ENCODE measurements at places on chromosomes 4 and X. TPM values are rescaled to one million over a fixed set of nuclear protein-coding genes. Genes with fewer than 3 reads are reported as not detected.

DNA sequence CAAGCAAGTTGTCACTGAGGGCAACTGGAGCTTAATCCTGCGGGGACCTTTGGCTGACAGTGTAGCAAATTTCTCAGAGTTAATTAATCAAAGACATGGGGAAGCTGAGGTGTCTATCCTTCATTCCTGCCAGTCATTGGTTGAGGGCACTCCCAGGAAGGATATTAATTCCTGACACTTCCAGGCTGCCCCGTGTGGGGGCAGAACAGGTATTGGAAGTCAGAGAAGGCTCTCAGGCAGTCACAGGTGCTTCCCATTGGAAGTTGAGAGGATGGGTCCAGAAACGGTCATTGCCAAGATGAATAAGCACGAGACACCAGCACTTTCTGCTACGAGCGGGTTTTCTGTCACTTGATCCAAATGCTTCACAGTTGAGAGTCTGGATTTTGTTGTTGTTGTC, 29.1 kb upstream of the CD38 start:
- DNase-seq, result no peak

Gene SMIM9
- not detected for total RNA-seq

GRCh38 chrX:48719958-48720357, 23.4 kb downstream of the SUV39H1 start:
- no peak for DNase-seq

GRCh38 chr4:48109413-48110263, 24.4 kb downstream of the TXK start:
- DNase-seq, result peak; percentile 47

DNA sequence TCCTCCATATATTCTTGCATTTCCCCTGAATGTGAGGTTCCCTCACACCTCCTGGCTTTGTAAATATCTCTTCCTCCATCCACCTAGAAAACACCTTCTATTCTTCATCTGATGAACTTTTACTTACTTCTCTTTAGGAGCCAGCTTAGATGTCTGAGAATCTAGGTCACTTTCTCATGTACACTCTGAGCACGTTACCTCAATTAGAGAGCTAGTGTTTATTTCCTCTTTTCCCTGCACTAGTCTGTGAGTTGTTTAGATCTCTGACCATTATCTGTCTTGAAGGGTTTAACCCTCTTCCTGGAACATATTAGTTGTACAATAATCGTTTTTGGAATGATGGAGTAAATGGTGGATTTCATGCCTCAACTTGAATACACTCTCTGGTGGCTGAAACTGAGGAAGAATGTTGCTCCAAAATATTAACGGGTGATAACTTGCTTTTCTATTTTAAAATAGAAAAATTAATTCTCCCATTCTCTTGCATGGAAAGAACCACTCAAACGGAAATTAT, 8.5 kb upstream of the NEIL3 start:
- no peak for DNase-seq

DNA sequence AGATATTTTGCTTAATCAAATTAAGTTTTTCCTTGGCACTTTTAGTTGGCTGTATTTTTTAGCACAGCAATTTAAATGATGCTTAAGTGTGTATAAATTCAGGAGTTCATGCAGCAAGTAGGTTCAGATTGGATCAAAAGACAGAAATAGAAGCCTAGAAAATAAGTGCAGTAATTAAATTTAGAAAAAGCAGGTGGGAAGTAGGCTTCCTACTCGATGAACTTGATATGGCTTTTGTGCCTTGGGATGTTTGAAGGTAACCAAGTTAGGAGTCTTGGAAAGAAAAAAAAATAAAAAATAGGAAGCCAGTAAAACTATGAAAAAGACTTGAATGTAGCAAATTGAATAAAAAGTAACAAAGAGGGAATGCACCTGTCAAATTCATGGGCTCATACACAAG, 372.3 kb downstream of the SPOCK3 start:
- DNase-seq, result no peak

DNA sequence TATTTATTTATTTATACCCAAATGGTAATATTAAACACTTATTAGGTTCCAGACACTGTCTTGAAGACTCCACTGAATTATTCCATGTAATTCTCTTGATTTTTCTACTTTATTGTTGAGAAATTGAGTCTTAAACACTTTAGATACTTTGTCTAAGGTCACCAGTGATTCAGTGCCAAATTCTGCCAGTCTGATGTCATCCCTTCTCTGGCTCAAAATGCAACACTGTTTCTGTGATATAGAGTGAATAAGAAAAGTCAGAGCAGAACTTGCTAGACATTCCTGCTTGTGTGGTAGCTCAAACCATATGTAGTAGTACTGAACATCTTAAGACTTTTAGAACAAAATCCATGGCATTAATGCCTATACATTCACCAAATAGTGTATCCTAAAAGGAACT, 164.3 kb downstream of the GABRB1 start:
- DNase-seq, result no peak

DNA sequence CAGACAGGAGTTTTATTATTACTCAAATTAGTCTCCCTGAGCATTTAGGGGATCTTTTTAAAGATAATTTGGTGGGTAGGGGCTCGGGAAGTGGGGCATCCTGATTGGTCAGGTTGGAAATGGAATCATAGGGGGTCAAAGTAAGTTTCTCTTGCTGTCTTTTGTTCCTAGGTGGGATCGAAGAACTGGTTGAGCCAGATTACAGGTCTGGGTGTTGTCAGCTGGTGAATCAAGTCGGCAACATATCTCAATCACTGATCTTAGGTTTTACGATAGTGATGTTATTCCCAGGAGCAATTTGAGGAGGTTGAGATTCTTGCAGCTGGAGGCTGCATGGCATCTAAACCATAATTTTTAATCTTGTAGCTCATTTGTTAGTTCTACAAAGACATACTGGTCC, 629.5 kb upstream of the AMOT start:
- DNase-seq, result no peak

DNA sequence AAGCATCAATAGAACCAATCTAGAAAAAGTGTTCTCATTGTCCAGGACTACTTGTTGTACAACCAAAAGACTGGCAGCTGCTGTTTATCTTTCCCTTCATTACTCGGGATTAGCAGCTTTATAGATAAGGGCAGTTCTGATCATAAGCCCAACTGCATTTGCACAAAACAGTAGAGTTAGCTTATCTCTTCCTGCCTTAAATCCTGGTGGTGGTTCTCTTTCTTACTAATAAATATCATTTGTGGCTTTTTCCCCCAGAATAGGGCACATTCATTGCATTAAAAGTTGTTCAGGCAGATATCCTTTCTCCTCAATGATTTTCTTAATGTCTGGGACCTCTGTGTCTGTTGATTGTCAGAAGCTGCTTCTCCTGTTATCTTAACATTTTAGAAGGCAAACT, 20.2 kb upstream of the RRAGB start:
- no peak for DNase-seq

GRCh38 chr4:47486231-47486673, 1.2 kb downstream of the ATP10D start:
- DNase-seq, result no peak

DNA sequence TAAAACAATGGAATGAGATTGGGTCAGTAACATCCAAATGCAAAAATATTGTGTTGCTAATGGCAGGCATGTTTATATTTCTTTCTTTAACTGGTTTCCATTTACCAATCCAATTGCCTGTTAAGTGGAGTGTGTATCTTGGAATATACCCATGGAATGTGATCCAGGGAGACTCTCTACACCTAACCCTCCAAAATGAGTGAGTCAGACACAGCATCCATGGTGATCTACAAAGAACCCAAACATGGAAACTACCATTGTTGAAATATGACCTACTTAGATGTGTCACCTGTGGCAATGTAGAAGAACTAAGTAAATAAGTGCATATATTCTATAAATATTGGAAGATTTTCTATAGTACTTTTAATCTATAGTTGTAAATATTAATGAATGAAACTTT, 110.3 kb downstream of the AREG start:
- no peak for DNase-seq

- no peak for DNase-seq
These were observed 136.0 kb downstream of the UGT8 start for GRCh38 chr4:114734594-114734993.

Gene MAOA
- total RNA-seq, result not detected

Gene AMTN
- total RNA-seq, result not detected

Gene MAGIX
- total RNA-seq, result 0.57 TPM

Gene KCNE5
- not detected for total RNA-seq

Data from CD4-positive, CD25-positive, alpha-beta regulatory T cell (primary cell).